ENCODE measurements at places on chromosomes 13 and 19.
A peak's percentile ranks its signal among the peaks of the same experiment; 100 is the strongest.

GRCh38 chr13:73403355-73404120 is 344.7 kb downstream of the KLF5 start:
- DNase-seq: no peak

DNA sequence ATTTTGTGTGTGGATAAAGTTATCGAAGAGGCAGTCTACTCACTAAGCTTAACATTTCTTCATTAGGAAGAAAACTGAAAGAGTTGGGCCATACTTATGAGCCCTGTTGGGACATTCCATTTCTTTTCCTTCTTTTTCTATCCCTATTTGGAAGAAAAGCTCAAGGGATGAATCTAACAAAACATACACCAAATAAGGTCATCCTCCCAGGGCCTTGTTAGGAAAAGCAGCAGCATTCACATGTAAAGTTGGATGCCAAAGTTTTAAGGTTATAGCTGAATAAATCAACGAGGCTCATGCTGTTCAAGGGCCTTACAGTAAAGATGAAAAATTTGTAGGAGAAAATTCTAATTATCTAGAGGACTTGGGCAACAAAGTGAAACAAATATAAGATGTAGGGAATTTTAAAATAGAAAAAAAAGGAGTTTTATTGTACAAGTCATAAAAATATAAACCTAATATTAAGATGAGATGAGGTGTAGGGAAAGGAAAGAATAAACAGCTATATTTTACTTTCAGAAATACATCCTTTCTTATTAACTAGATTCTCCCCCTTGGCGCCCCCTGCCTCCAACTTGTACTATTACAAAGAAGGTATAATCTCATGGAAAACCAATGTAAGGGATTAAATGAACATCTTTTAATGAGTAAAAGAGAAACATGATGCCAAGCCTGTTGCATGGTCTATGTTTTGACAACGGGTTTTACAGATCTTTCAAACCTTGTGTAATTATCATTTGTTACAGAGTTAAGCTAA is 160.4 kb downstream of the PCDH20 start:
- no peak for DNase-seq

DNA sequence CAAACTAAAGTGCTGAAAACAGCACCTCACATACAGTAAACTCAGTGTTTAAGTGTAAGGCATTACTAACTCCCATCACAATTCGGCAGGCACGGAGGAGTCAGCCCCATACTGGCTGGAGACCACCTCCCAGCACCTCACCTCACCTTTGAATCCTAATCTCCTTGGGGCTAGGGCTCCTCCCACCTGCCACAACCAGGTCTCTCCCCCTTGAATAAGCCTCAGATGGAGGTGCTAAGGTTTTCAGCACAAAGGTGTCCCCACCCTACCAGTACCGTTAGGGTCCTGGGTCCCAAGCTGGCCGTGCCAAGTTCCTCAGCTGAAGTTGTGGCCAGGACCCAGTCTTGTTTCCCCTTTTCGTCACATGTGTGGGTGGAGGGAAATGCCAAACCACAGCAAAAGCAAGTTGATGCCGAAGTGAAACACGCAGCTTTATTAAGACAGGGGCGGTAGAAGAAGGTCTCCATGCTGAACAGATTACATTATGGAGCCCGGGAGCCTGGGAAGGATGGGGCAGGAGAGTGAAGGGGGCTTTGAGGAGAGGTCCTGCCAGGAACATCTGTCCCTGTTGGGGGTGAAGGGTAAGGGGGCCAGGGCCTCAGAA is at the start of gene IGFLR1:
Gene IGFLR1, minus strand, starts transcription at position 332 of the 604 bp plus-strand sequence. CDS start 1,272 bp downstream, outside the sequence.
- peak; percentile 58 for DNase-seq

DNA sequence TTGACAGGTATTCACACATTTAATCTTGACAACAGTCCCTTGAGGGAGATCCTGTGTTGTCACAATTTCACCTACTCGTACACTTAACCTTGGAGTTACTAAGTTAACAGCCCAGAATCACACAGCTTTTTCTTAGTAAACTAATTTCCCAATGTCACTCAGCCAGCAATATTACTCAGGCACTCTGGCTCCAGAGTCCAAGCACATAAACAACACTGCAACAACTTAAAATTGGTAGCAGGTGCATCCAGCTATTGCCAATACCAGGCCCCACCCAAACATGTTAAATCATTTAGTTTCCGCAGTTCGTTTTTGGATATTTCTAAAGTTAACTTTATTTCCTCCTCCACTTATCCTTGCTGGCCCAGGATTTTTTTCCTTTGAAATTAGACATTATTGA is 32.7 kb downstream of the LIG4 start:
- DNase-seq: no peak
